ENCODE measurements at places on chromosomes 2 and 18.

DNA sequence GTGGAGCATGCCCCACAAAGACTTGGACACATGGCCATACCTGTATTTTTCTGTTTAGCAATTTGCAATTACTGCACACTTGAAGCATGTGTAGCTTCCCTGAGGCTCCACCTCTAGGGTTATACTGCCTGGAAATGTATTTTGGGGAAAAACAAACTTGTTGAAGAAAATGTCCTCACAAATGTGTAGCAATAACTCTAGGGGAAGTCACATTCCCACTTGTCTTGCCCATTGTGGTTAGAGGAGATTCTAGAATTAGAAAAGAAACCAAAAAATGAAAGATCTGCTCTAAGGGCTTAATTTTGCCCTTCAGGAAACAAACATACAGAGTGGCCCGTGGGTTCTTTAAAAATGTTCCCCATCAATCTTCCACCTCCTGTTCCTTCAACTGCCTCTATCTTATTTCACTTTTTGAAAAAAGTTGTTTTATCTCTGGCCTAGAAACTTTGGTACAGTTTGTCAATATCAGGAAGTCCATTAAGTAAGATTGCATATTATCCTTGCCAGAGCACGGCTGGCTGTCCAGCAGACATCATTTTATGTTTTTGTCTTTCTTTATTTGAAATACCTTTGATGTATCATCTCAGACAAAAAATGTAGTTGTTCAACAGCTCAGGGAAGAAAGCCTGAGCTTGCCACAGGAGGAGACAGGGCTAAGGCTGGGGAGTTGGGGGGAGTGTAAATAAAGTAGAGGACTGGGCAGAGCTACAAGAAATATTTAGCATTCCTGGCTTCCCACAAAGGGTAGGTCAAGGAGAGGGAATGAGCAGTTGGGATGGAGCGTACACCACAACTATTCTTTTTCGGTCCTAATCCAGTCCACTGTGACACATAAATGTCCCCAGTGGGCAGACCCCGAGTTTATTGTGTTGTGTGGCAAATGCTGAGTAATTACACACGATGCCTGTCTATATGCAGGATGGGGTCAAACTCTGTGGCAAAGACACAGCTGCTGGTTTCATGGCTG is 96.8 kb upstream of the CDC42EP3 start:
- DNase-seq: no peak

GRCh38 chr2:155377266-155377680 is 678.8 kb downstream of the KCNJ3 start:
- no peak for DNase-seq

DNA sequence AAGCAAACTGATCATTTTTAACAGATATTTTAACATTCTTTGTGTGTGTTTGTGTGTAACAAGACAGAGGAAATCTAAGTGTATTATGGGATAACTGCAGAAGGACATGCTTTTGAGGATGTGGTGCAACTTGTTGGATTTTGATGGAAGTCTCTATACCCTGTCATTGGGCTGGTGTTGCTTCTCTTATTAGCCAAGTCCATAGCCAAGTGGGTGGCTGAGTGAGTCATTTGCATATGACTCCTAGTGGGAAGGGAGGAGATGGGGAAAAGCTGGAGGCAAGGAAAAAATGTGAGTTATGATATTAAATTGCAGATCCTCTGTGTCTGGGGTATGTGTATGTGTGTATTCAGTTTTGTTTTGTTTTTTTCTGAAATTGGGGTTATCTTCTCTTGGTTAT is 879.9 kb downstream of the DCC start:
- no peak for DNase-seq

GRCh38 chr2:46010925-46011490 is 286.2 kb upstream of the EPAS1 start:
- DNase-seq: no peak

DNA sequence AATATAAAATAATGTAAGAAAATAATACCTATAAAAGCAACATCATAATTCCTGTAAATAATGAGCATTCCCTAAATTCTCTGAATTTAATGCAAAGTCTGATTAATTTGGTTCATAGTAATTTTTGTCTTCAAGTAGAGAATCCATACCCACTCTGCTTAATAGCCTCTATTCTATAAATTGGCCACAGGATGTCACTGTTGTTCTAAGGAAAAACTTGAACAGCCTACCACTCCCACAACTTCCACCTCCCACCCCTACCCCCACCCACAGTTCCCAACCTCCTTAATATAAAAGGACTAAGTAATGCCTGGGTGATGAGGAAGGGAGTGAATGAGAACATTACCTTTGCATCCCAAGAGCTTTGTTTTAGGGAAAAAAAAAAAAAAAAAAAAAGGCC is 27.2 kb upstream of the BBS5 start:
- no peak for DNase-seq

DNA sequence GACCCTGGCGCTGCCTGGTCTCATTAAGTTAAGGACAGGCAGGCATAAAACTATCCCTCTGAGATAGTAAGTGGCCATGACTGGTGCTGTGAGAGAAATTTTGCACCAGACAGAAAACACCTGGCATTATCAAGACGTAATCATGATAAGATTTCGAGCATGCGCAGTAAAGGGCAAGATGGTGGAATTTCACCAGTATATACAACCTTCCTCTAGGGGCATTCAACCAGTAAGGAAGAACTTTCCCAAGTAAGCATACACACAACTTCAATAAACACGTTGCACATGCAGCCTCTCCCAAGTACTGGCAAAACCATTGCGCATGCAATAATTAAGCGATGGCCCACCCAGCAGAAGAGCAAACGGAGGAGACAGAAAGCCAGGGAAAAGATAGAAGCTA is 1376.4 kb upstream of the CRIM1 start:
- DNase-seq: no peak

GRCh38 chr18:9743200-9744016 is 35.3 kb downstream of the RAB31 start:
- DNase-seq: no peak

DNA sequence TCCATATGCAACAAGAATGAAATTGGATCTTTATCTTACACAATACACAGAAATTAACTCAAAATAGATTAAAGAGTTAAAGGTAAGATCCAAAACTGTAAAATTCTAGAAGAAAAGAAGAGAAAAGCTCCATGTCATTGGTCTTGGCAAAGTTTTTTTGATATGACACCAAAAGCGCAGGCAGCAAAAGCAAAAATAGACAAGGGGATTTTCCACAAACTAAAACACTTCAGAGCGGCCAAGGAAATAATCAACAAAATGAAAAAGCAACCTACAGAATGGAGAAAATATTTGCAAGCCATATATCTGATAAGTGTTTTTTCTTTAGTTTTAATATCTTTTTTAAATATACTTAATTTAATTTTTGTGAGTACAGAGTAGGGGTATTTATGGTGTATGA is 112.8 kb upstream of the CAB39 start:
- DNase-seq: no peak

GRCh38 chr18:45517181-45517741 is 98.0 kb upstream of the SLC14A2 start:
- no peak for DNase-seq

- no peak for DNase-seq
Observed at GRCh38 chr2:148965623-148966437, 72.7 kb upstream of the LYPD6B start.

GRCh38 chr2:30504731-30505130 is 57.7 kb downstream of the LCLAT1 start:
- DNase-seq: no peak

DNA sequence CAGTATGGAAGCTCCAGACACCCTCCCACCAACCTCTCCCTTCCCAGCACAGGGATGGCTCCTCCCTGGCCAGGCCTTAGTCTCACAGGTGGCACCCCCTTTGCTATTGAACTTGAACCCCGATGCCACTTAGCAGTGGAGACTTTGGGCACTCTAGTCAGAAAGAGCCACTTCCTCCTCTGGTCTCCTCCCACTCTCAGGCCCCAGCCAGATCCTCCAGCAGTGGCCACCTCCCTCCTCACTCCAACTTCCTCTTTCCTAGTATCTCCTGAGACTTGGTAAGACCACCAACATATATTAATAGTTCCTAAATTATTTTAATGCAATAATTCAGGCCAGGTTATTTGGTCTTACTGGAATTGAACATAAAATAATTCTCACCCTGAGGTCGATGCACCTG is 437.2 kb upstream of the ID2 start:
- DNase-seq: no peak

DNA sequence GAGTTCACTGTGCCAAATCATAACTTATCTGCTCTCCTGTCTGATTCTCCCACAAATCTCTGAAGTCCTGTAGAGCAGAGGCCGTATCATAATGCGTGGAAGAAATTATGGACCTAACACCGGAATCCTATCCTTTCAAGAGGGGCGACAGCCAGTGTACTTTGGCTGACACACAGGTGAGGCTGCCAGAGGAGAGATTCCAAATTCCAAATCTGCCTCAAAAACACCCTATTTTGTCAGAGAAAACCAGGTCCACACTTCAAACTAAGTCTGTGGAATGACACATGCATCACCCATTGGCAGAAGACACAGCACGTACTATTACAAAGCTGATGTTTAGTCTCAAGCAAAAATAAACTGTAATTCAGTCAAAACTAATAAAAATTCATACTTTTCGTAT is 139.2 kb upstream of the PID1 start:
- no peak for DNase-seq

GRCh38 chr18:54787616-54788015 is 40.7 kb upstream of the RAB27B start:
- DNase-seq: no peak

- peak; percentile 84 for DNase-seq
Observed at GRCh38 chr2:208254871-208255556, at the start of gene IDH1. Gene IDH1 (minus strand): TSS chr2:208255071. CDS start chr2:208251551, 3,520 bp downstream.

DNA sequence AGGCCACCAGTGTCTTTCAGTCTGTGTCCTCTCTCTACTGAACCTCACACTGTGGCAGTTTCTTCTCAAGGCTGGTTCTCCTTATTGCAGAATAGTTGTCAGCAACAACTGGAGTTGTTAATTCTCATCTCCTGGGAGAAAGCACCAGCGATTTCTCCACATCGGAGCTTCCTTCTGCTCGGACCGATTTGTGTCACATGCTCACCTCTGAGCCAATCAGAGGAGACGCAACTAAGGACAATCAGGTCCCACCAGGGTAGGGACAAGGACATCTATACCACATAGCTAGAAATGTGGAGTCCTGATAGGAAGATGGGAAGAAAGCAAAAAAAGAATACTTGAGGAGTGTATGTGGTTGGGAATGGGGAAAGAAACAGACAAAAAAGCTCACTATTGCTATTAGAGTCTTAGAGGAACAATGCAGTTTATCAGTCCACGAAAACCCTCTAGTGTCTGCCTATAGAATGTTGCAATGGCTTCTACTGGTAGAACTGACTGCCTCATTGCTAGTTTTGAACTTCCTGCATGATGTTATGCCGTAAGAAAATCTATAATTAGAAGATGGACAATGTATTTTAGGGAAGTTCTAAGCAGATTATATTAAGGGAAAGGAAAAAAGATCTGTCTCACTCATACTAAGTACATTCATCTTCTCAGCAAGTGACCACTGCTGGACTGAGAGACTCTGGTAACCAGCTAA is 169.7 kb downstream of the CDCA7 start:
- no peak for DNase-seq

- DNase-seq: no peak
Observed at GRCh38 chr2:86631846-86632485, 8.3 kb upstream of the RNF103 start.

GRCh38 chr2:9017411-9017810 is 13.9 kb upstream of the MBOAT2 start:
- DNase-seq: no peak

GRCh38 chr2:45891719-45892424 is 240.4 kb downstream of the PRKCE start:
- DNase-seq: no peak

GRCh38 chr2:68765739-68766375 is 31.2 kb downstream of the ARHGAP25 start:
- DNase-seq: no peak

DNA sequence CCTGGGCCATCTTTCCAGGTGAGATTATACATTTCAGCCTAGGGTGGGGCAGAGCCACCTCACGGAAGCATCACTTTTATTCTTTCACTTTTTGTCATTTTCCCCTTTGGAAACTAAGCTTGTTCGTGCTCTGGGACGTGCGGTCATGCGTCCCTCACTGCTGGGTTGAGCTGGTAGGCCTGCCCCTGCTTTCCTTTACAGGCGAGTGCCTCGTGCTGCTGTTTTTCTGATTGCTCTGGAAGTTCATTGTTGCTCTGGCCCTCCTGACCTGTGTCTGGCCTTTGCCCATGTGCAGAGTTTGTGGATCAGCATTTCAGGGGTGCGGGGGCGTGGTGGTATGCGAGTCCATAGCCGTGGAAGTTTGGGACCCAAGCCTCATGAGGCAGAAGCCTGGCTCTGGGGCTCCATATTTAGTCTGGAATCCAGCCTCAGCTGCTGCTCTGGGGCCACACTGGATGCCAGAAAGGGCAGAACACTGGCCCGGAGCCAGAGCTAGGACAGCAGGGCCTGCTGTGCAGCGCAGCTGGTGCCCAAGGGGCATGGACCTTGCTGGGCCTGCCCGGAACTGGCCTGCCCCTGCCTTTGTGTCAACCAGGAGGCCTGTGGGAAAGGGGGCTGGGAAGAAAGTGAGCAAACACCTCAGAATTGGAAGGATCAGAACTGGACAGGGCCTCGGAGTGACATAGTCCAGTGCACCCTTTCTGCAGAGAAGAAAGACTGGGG is 51.1 kb downstream of the CTIF start:
- DNase-seq: no peak

DNA sequence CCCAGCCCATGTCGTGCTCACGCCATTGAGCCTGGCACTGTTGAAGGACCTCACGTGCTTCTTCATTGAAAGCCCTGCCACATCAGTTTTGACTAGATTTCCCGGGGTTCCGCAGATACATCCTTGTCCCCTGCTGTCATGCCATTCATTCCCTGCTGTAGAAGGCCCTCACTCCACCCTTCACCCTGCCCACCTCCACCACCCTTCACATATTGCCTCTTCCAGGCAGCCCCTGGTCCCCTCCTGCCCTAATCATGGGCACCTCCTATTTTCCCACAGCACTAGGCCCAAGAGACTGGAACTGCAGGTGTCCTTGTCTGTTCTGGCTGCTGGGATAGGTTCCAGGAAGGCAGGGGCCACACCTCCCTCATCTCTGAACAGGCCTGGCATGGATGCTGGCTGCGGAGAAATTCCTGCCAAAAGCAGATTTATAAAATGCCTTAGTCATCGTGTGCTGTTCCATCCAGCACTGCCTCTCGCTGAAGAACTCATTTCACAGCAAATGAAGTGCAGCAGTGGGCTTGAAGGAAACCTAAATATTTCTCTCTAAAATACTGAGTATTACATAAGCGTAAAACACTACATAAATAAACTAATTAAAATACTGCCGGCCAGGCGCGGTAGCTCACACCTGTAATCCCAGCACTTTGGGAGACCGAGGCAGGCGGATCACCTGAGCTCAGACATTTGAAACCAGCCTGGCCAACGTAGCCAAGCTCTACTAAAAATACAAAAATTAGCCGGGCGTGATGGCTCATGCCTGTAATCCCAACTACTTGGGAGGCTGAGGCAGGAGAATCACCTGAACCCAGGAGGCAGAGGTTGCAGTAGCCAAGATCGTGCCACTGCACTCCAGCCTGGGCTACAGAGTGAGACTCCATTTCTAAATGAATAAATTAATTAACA is 38.4 kb downstream of the EIF4E2 start:
- DNase-seq: no peak

DNA sequence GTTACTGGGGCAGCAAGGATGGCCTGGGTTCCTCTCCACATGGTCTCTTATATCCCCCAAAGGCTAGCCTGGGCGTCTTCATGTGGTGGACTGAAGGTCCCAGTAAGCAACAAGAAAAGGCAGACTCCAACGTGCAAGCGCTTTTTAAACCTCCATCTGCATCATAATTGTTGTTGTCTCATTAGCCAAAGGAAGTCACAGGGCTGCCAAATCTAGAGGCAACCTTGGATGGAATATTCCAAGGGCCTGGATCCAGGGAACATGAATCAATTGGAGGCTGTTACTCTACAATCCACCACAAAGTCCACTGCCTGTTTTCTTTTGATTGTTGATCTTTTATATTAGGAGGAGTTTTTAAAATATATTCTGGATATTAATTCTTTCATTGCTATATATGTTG is 118.8 kb downstream of the SH3RF3 start:
- no peak for DNase-seq
